Caco-2 (cell line): ENCODE measurements at places on chromosomes 3 and 15. TPM values are rescaled to one million over a fixed set of nuclear protein-coding genes. Genes with fewer than 3 reads are reported as not detected.
A peak's percentile ranks its signal among the peaks of the same experiment; 100 is the strongest.

DNA sequence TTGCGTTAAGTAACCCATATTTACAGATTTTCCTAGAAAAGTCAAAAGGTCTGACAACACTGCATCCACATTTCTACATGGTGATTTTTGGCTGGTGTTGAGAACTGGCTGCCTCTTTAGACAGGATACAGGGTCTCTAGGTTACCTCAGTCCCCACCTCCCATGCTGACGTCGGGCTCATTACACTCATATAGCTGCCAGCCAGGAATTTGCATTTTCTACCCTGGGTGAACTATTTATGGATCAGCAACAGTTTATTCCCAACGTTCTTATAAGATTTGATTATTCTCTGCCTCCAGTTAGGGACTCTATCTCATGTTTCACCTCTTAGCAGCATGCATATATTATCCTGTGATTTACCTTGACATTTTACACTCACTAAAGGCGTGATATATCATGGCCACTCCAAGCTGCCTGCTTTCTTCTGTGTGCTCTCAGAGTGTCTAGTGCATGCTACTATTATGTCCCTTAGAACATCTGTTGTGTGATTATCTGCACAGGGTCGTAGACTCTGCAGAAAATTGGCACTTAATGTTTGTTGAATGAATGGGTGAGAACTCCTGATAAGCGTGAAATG is 49.0 kb downstream of the CLDN11 start:
- DNase-seq, result no peak

DNA sequence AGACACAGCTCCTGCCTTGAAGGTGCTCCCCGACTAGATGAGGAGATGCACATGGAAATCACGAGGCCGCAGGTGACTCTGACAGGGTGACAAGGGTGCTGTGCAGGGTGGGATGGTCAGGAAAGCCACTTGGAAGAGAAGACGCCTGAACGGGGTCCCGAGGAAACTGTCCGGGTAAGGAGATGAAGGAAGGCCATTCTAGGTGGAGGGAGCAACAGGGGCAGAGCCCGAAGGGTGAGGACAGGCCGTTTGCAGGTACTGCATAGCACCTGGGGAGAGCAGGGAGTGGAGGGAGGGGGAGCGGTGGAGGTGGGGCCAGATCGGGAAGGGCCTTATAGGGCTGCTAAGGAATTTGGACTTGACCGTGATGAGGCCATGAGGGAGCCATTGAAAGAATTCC is 105.6 kb upstream of the DLG1 start:
- no peak for DNase-seq

Gene CYP1A2
- total RNA-seq, result not detected in 2 replicates

- DNase-seq, result no peak
Measured at GRCh38 chr15:27549746-27550145, 549.4 kb downstream of the OCA2 start.

DNA sequence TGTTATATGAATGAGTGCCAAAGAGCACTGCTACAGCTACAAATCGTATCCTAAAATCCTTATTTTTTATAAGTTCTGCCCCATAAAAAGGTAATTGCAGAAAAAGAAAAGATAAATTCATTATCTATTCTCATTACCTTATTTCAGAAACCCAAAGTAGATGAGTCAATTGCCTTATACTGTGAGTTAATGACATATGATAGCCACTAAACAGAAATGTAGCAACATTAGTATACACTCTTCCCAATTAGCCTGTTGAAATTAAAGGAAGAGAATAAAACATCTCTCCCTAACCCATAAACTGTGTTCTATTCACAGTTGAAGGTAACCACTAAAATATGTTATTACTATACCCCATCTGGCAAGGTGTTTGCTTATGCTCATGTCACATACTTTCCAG is 11.0 kb downstream of the TBL1XR1 start:
- DNase-seq, result no peak

- DNase-seq, result no peak
Measured at GRCh38 chr3:54125300-54125699, 2.9 kb downstream of the CACNA2D3 start.

Gene C3orf20
- total RNA-seq, result 0.09 and 0.19 TPM in 2 replicates

DNA sequence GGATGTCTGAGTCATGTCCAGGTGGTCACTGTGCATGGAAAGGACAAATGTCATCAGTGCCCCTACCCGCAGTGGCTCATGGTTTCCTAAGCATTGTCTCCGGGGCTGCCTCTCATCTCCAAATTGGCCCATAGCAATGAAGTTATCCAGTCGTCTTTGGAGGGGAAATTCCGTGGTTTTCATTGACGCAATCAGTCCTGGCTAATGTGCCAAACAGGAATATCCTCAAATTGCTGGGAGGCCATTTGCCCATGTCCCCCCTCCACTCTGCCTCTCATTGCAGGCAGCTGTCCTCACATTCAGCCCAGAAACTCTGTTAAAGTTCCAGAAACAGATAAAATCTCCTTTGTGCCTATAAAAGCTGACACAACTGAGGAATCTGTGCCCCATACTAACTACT is 81.6 kb downstream of the MCTP2 start:
- DNase-seq, result no peak

DNA sequence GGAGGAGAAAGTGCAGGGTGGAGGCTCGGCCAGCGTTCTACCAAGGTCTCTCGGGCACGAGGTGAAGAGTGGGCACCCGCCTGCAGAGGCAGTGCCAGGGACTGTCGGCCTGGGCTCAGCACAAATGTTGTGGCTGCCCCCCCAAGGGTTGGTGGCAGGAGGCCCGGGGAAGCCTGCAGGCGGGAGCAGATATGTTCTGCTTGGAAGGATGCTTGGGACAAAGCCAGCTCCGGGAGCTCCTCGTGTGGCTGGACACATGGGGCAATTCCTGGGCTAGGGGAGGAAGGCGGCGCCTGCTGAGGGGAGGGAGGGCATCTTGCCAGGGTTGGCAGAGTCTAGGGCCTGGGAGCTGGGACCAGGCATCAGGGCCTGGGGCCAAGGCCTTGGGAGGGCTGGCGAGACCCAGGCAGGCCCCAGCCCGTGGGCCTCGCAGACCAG is 30.4 kb upstream of the FBLN2 start:
- DNase-seq, result no peak

GRCh38 chr3:31247850-31248562 is 284.7 kb upstream of the STT3B start:
- DNase-seq, result peak; percentile 29

DNA sequence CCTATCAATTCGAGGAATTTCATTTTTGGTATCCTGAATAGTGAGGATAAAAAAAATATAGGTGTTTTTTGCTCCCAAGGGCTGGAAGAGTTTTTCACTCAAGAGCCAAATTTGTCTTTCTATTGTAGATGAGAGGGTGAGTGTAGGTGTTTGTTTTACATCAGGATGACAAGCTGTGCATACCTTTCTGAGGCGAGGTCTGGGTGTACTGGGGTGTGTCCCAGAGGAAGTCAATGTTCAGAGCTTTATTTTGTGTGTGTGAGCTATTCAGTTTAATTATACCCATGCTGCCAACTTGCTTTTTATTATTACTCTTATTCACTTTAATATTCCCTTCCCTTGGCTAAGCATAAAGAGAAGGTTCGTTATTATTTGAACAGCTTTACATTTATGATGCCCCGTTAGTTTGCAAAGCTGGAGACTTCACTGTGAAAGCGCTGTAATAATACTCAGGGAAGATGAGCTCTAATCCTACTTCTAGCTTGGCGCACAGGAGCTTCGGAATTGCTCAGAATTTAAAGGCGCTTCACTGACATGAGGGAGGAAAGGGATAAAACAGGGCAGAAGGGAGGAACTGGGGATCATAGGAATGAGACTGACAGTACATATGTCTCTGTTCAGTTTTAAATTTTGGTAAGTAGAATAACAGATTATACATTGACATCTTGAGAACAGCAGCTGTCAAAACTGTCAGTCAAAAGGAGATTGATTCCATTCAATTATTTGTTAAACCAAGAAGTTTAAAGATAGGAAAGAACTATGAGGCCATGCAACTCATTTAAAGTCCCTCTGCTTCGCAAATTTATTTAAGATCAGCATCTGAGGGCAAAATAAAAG is 117.7 kb upstream of the TP63 start:
- DNase-seq, result peak; percentile 54

Gene QARS1
- total RNA-seq, result 361 and 386 TPM in 2 replicates

Gene FAM81A
- 2.4 and 6.8 TPM in 2 replicates for total RNA-seq

DNA sequence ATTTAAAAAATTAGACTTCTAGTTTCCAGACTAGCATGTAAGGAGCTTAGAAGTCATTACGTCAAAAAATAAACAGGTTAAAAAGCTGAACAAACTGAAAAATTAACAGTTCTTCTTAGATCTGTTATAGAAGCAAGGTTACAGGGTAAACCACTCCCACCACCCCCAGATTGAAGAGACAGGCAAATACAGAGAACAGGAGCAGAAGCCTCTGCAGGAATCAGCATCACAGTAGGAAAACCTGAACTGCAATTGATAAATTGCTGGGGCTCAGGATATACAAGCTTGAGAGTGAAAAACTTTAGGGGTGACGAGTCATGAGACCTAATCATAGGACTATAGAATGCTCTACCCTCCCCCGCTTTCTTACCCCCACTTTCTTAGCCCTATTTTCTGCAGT is 222.3 kb downstream of the UBE2E2 start:
- DNase-seq, result no peak

Gene ECE2
- not detected in 2 replicates for total RNA-seq

GRCh38 chr3:37321863-37322262 is 147.5 kb upstream of the LRRFIP2 start:
- no peak for DNase-seq

Gene GUCA1C
- total RNA-seq, result not detected in 2 replicates

DNA sequence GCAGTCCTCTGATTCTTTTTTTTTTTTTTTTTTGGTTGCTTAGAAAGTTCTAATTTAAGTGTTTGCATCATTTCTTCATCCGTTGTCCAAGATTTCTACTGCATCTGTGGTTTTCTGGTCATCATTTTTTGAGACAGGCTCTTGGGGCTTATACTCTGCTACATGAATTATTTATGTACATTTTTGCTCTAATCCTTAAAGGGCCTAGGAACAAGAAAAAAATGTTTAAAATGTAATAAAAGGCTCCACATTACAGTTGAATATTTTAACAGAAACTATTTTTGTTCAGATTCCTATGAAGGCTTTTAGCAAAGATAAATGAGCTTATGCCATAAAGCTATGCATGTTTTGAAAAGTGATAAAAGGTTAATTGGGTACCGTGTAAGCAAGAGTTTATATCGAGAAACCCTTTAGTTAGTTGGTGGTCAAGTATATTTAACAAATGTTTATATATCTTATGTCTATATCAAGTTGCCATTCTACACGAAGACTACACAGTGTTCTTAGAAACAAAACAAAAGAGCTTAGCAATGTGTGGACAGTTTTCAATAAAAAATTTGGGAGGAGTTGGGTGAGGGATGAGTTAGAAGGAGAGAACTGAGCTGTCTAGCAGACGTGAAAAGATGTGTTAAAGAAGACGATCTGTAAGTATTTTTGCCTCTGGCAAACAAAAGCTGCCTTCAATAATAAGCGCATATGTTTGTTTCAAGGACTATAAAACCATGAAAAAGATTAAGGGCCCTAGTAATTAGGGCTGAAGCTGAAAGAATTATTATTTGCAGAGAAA is 563.6 kb upstream of the NAALADL2 start:
- DNase-seq, result no peak

Gene DUOXA2
- 1.5 and 1.6 TPM in 2 replicates for total RNA-seq

DNA sequence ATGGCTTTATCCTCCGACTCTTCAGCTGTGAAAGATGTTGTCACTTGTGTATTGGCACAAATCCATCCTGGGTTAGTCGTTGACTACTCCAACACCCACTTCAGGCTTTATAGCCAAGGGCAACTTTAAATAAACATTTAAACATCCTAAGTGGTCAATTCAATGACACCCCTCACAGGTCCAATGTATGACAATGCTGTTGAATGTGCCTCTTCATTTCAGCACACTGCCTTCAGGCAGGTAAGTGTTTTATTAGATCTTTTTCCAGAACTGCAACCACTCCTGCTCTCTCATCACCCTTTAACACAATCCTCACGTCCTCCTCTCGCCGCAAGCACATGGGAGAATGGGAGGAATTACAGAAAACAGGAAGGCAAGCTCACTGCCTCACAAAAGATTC is 30.3 kb downstream of the IL12A start:
- no peak for DNase-seq

DNA sequence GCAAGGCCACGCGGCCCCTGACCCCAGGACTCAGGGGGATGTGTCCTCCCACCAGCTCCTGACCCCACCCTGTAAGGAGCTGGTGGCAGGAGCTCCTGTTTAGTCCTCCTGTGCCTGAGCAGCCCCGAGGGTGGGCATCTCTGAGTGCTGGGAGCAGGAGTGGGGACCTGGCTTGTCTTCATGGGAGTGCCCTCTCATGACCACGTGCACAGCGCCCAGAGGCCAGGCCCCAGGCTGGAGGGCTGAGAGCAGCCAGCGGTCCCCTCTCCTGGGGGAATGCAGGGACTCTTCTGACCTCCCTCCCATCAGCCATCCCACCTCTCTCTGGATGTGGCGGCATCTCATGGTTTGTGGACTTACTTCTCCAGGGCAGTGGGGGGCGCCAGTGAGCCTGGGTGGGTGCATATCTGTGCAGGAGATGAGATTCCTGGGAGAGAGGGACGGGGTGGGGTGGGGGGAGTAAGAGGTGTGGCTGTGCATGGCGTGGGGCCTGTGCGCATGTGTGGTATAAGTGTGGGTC is 205.6 kb downstream of the TBC1D2B start:
- no peak for DNase-seq

Gene PARP9
- total RNA-seq, result 15.8 and 16.1 TPM in 2 replicates

DNA sequence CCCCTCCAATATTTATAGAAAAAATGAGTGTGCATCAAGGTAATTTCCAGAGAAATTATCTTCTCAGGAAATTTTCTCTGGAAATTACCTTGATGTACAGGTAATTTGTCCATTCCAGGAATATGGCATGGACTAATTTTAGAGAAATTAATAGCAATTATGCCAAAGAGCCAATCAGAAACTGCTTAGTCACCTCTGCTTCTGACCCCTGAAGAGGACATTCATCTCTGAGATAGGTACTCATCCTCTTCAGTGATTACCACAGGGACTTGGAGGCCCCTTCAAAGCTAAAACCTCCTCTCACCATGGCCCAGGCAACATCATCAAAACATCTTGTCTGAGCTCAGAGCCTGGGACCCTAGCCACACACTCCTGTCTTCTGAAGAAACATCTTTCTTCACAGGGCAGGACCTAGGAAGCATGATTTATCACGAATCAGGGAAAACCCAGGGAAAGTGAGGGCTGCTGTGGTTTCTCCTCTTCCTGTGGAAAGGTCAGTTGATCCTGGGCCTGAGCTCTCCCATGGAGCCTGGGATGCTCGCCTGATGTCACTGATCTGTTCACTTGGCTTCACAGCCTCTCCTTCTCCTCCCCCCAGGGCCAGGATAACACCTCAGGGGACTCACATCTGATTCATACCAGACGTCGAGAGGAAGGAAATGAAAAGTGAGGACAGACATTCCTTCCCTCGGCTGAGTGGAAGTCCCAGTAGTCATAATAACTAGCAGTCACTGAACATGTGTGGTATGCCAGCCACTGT is 210.5 kb downstream of the DTWD1 start:
- DNase-seq, result no peak

Gene RTP1
- total RNA-seq, result not detected in 2 replicates

DNA sequence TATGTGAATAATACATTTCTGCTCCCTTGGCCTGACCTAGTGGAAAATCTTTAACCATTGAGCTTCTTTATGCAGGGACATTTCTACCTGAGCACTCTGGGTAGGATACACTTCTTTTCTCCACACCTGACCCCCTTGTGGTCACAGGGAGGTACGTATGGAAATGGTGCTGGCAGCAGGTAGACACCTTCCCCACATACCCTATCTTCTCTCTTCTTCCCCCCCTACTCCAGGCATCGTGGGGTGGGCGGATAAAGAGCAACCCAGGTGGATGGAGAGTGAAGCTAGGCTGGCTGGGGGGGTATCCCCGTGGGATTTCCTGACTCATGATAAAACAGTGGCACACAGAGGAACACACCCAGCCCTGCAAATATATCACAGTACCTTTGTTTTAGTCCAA is 312.1 kb downstream of the ARRDC4 start:
- no peak for DNase-seq

GRCh38 chr15:84702961-84703482 is 12.9 kb downstream of the SEC11A start:
- DNase-seq, result no peak

Gene BSN
- total RNA-seq, result 0.77 and 0.93 TPM in 2 replicates
